ENCODE measurements at places on chromosomes 2 and 18.
A peak's percentile ranks its signal among the peaks of the same experiment; 100 is the strongest.

- no peak for DNase-seq
Measured at GRCh38 chr2:53217250-53217649, 550.4 kb upstream of the CHAC2 start.

- DNase-seq: no peak
Measured at GRCh38 chr2:171893196-171893823, 734 bp downstream of the SLC25A12 start.

- DNase-seq: no peak
Measured at GRCh38 chr2:129764376-129765325, 214.8 kb upstream of the RAB6C start.

DNA sequence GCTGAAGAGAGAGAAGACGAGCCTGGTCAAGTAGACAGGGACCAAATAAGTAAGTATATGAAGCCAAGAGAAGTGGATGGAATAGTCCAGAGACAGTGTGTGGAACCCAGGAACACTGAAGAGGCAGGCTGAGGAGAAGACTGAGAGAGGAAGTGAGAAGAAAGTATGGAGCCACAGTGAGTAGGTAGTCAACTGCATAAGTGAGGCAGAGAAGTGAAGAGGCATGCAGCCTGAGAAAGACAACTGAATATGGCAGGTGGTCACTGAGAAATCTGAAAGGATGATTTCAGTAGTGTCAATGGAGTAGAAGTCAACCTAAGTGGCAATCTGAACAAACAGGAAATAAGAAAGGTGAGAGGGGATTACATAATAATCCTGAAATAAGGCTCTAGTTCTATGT, 55.4 kb downstream of the CWC22 start:
- no peak for DNase-seq

- DNase-seq: no peak
Measured at GRCh38 chr2:96233880-96234316, 25.3 kb upstream of the STARD7 start.

GRCh38 chr2:174615871-174616436, 18.4 kb upstream of the WIPF1 start:
- DNase-seq: peak; percentile 68

DNA sequence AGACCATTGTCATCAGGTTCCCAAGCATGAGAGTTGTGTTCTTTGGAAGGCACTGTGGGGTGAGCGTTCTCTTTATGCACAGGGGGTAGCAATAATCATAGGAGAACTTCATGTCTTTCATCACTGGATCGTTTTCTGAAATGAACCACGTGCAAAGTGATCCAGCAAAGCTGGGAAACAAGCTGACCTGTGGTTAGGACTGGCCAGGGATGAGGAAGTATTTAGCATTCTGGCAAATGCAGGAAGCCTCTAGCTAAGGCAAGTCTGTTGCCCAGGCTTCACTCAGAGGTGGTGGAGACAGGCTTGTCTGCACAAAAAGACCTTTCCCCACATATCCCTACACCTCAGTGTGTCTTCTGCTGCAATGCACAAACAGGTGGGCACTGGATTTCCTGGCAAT, 58.6 kb downstream of the MMADHC start:
- DNase-seq: no peak

GRCh38 chr2:216394881-216395280, 17.4 kb upstream of the SMARCAL1 start:
- DNase-seq: no peak

- DNase-seq: no peak
Measured at GRCh38 chr2:173235947-173236803, 118.5 kb upstream of the CDCA7 start.

DNA sequence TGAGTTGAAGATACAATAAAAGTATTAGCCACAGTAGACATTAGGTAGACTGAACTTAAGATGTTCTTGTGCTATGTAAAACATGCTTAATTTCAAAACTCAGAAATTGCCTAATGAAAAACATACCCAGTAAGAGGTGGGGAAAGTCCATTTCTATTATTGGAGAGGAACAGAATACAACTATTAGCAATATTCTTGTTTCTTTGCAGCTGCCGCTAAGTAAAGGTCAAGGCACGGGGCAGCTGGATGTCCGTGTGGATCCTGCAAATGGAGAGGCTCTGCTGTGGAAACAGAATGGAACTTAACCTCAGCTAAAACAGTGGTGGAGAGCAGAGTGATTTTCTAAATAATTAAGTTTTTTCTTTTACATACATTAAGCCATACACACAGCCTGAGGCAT, 139.2 kb upstream of the ARHGAP28 start:
- peak; percentile 28 for DNase-seq

DNA sequence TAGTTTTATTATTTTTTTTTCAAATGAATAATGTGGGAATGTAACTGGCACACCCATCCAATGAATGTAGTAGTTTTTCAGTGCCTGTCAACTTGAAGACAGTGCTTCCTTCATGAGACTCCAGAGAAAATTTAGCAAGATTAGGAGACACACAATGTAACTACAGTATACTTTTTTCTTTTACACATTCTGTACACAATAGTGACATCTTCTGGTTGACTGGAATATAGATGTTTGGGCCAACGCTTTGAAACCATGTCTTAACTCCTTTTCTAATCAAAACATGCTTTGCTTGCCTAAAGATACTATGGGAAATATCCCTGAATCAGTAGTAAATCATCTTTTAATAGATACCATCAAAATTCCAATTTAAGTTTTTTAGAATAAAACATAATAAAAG, 229.5 kb upstream of the ZC3H15 start:
- peak; percentile 59 for DNase-seq

GRCh38 chr2:154697418-154698252, 860 bp upstream of the KCNJ3 start:
- peak; percentile 25 for DNase-seq

GRCh38 chr2:189394525-189394924, 46.7 kb upstream of the WDR75 start:
- DNase-seq: no peak

- DNase-seq: no peak
Measured at GRCh38 chr18:5237083-5237722, 40.1 kb upstream of the AKAIN1 start.

DNA sequence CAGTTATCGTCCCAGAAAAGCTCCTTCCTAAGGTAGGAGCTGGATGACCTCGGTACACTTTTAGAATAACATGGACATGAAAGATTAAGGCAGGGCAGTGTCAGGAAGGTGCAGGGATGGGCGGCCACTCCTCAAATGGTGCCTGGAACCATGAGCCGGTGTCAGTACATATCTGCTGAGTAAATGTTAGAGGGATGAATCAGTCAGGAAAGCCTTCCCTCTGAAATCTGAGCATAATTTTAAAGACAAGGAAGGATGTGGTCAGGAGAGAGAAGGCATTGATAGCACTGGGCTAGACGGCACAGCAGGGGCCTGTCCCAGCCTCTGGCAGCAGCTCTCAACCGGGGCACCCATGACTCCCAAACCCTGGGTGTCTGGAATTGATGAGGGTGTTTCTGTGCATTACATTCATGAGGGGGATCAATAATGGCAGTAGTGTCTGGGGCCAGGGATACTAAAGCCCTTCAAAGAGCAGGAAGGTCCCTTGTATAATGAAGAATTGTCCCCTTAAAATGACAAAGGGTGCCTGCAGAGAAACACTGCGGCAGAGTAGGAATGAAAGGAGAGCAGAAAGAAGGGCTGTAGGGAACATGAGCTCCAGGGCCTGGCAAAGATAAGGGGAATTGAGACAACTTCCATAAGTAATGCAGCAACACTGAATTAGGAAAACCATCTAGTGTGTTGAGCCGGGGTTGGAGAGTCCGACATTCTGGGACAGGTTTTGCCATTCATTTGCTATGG, 162.3 kb upstream of the REV1 start:
- peak; percentile 79 for DNase-seq

- peak; percentile 80 for DNase-seq
Measured at GRCh38 chr2:162297925-162298552, 20.4 kb downstream of the IFIH1 start.

GRCh38 chr2:893311-893710, 57.3 kb upstream of the SNTG2 start:
- DNase-seq: peak; percentile 28

DNA sequence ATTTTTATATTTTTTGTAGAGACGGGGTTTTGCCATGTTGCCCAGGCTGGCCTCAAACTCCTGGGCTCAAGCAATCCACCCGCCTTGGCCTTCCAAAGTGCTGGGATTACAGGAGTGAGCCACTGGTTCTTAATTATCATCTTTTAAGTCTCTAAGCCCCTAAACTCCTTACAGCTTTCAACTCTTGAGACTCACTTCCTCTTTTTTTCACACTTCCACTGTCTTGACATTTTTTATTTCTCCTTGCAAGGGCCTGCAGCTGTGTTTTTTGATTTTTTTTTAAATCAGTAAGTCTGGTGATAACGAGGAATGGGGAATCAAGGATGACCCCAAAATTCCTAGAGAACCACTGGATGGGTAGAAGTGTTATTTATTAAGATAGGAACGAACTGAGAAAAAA, 8.6 kb upstream of the ABCB11 start:
- no peak for DNase-seq

DNA sequence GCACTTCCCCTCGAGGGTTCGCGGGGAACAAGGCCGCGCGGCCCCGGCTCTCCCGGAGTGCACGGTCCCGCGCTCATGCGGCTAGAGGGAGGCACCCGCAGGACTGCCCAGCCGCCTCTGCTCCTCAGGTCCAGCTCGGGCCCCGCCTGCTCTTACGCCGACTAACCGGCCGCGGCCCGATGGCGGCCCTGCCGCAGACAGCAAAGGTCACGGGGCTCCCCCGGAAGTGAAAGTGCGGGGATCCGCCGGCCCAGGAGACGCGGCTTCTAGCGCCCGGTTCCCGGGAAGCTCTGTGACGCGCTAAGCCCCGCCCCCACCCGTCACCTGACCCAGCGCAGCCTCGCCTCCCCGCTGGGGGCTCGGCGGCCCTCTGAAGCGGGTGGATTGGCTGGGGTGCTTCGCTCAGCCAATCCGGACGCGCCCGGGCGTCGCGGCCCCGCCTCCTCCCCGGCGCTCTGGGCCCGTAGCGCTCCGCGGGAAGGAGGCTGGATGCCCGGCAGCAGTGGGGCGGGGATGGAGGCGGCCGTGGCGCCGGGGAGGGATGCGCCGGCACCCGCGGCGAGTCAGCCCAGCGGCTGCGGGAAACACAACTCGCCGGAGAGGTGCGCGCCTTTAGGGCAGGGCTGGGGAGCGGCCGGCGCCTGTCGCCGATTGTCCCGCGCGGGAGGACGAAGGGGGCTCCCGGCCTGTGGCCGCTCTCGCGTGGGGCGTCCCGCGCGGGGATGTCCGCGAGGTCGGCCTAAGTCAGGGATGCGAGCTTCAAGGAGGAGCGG, at the start of gene SCLY:
TSS of gene SCLY (plus strand) at position 460 of the 773 bp plus-strand sequence. CDS start at position 514, 54 bp downstream.
- DNase-seq: peak; percentile 98

- peak; percentile 17 for DNase-seq
Measured at GRCh38 chr18:29840089-29840488, 1202.5 kb downstream of the DSC3 start.

DNA sequence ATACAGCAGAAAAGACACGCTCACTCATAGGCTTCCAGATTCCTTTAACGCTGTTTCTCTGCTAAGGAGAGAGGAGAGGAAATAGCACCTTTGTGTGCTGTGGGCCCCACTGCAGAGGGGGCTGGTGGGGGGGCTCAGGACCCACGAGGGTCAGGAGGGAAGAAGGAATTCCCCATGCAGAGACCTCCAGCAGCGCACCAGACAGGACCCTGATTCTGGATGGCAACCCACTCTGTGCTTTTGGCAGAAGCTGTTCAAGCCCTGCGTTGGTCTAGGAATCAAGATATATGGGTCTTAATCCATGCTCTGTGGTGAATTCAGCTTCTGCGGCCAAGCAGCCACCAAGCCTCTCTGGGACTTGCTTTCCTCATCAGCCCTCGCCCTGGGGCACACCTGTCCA, 31.0 kb downstream of the MYCN start:
- DNase-seq: no peak

DNA sequence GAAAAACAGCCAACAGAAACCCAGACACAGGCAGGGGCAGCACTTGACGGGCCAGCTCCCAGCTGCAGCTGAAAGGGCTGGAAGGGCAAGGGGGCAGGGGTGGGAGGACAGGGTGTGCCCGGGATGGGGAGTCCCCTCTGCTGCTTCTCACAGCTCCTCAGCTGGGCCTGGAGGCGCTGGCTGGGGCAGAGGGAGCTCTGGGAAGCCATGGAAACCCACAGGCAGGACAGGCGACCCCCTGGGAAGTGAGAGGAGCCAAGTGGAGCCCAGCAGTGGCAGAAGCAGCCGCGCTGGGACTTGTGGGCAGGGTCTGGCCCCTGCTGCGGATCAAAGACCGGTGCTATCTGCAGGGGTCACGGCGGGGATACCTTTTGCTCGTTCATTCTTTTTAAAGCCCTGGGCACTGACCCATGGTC, 20.7 kb downstream of the OTOF start:
- no peak for DNase-seq

DNA sequence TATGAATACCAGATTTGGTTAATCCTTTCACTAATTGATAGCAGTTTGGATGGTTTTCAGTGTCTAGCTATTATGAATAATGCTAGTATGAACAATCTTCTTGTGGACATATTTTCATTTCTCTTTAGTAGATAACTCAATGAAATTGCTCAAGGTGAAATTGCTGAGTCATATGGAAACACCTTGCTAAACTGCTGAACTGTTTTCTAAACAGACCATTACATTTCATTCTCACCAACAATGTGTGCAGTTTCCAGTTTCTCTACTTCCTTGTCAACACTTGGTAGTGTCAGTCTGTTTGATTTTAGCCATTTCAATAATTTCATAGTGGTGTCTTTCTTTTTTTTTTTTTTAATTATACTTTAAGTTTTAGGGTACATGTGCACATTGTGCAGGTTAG, 250.0 kb downstream of the HRH4 start:
- DNase-seq: no peak

DNA sequence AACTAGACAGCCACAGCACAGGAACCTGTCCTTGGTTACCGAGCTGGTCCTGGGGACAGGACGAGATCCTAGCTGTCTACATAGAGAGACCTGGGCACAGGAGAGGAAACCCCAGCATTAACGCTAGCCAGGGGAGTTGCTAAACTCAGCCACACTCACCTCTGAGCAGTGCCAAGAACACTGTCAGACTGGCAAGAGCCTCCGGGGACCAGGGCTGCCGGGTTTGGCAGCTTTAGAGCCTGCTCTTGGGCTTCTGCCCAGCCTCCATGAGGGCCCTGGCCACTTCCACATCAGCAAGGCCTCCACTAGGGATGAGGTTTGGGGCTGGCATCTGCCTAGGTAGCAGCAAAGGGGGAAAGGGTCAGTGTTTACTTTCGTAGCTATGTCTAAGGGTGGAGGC, 6.7 kb downstream of the TMBIM1 start:
- DNase-seq: no peak

DNA sequence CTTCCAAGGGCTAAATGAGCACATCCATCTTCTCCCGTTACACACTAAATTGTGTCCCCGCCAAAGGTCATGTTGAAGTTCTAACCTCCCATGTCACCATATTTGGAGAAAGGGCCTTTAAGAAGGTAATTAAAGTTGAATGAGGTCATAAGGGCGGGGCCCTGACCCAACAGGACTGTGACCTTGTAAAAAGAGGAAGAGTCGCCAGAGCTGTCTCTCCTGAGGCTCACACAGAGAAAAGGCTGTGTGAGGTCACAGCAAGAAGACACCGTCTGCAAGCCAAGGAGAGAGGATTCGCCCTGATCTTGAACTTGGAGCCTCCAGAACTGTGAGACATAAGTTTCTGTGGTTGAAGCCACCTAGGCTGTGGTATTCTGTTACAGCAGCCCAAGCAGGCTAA, 24.1 kb downstream of the TRABD2A start:
- DNase-seq: no peak
